ENCODE measurements at places on chromosomes 2 and 18.

- no peak for DNase-seq
These were observed 13.1 kb upstream of the ACTR3 start for GRCh38 chr2:113876503-113877387.

- no peak for DNase-seq
These were observed 36.1 kb downstream of the PSTPIP2 start for GRCh38 chr18:46035696-46036680.

DNA sequence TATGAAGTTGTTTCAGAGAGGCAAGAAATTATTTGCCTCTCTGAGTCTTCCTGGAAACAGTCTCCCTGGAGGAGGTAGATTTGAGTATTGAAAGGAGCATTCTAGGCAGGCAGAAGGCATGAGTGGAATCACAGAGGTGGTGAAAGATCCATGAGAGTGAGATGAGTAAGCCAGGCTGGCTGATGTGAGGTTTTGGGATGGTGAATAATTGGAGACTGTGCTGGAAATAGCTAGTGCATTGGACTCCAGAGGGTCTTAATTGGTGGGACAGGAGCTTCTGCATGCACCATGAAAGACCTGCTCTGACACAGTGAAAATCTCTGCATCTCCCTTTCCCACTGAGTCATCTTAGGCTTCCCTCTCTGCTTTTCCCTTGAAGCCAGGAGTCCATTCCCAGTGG is 46.3 kb downstream of the CDC42EP3 start:
- DNase-seq = peak; percentile 78

DNA sequence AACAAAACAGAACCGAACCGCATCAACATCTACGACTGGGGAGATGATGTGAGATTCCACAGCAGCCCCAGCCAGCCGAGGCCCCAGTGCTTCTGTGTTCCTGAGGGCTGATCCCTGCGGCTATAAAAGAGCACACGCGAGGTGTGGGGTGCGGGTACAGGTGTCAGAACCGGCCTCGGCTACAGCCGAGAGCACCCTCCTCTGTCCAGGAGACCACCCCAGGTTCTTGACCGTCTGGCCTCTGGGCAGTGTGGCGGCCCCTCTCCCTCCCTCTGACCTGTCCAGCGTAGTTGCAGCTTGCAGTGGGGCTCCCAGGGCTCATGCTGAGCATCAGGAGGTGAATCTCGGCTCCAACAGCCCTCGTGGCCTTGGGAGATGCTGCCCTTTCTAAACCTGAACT is 23.7 kb downstream of the RTP5 start:
- DNase-seq = no peak

Measured in GM04504 (cell line).